ENCODE measurements at places on chromosomes 6 and 20.

- no peak for DNase-seq
Observed at GRCh38 chr6:106792536-106793236, 163.3 kb downstream of the QRSL1 start.

GRCh38 chr6:112429226-112429625, 82.1 kb downstream of the RFPL4B start:
- peak; percentile 42 for DNase-seq

DNA sequence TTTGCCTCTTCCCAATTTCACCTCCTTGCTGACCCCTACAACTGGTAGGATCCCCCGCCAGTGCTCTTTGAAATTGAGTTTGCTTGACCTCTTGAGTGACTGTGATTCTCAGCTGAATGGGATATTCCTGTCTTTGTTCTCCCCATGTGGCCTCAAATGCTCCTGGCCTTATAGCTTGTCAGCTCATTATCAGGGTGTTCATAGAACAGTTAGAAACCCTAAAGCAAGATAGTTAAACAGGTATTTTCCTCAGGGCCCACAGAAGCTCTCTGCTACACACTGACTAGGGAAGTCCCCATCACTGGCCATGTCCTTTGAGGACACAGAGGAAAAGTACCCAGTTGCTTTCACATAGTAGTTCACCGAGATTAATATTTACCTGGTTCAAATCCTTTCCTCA, 211.5 kb upstream of the DTNBP1 start:
- no peak for DNase-seq

- no peak for DNase-seq
Observed at GRCh38 chr6:4727217-4727616, 49.0 kb upstream of the CDYL start.

DNA sequence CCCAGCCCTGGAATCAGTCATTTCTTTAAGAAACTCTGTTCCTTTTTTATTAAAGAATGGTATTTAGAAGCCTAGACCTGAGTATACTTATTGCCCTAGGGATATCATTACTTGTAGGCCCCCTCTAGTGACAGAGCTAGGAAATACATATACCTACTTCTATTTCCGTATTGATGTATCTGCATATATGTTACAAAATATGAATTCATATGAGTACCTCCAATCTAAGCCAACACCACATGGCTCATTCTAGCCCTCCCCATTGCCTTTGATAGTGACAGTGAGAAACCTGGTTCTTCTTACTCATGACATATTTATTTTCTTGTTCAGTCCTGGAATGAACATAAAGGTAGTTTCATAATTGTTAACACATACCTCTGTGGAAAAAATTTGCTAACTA, 137.2 kb downstream of the FARS2 start:
- no peak for DNase-seq

DNA sequence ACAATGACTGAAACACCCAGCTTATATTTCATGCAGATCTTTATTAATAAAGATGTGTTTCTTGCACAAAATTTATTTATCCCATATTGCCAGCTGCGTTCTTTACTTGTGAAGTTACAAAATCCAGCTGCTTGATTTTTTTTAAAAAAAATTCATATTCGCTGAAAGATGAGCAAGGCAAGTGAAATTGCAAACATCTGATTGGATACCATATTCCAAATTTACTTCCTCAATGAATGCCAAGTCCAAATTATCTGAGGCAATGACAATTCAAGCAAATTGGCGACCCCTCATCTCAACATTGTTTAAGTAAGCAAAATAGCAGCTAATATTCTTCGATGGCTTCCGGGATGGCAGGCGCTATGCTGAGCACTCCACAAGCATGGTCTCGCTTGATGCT, 37.7 kb downstream of the ZFP64 start:
- DNase-seq, result no peak

GRCh38 chr6:160955508-160956295, 35.9 kb upstream of the MAP3K4 start:
- DNase-seq, result no peak

Data from H9 (cell line).